Neural crest cell (in vitro differentiated cells): ENCODE measurements at places on chromosomes 5 and 9.

DNA sequence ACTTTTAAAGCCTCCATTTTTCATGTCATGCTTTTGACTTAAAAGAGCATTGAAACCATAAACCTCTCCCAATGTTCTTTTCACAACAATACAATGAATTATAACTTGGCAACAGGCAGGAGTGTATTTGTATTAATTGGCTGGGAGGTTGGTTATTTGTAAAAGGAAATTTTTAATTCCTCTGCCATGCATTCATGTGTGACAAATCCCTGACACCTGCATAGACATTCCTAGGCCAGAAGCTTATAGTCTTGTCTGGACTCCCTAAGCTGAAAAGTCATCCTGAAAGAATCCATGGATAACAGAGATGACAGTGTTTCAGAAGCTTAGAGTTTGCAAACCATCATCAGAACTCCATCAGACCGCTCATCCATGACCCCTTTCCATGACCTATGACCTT is 76.3 kb upstream of the PTGER4 start:
- no peak for DNase-seq

DNA sequence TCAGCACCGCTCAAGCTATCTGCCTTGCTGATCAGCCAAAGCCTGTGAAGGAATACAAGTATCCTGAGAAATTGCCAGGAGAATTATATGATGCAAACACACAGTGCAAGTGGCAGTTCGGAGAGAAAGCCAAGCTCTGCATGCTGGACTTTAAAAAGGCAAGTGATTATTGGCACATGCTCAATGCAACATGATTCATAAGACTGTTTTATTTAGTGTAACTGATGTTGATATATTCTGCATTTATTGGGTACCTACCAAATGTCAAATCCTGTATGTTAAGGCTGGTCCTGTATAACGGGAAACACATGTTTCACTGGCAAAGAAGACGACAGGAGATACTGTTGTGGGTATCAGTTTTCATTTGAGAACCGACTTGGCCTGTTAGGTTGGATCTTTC is 69.0 kb downstream of the ADAMTS16 start:
- DNase-seq: no peak

DNA sequence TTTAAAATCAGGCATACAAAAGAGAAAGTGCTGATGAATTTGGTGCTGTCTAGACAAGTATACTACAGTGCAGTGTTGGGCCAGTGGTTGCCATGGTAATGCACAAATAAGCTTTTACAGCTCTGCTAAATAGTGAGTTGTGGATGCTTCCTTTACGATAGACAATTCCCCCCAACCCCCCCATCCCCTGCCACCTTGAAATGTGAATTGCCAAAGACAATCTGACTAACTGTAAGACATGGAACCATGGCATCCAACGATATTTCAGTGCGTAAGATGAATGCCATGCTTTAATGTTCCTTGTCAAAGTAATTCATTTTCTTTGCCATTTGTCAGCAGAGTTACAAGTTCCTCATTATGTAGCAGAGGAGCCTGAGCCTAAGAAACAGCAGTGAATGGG is 91.5 kb upstream of the NREP start:
- no peak for DNase-seq

GRCh38 chr5:54093081-54093492 is 217.3 kb downstream of the ARL15 start:
- no peak for DNase-seq

DNA sequence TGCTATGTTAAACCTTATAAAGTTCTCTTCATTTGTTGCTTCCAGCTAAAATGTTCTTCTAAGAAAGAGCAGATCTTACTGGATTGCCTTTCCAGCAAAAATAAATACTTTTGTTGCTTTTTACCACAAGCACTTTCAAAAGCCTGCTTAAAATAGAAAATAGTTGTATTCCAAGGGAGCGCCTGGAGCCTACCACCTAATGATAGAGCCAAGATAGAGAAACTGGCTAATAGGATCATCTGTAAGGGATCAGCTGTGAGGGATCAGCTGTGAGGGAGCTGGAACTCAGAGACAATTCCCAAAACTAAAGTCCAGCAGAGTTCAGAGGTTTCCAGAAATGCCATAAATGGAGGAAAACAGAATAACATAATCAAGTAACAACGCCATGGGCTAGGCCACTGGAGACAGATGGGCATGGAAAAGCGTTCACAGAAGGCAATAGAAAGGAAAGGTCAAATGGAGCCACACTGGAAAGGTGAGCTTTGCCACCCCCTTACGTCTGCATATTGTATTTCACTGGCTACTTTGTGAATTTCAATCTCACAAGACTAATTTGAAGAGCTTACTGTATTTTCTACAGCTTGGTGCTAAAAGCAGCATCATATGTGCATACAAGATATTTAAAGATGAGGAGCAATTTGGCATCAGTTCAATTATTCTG is 140.6 kb upstream of the TLE4 start:
- DNase-seq: no peak

DNA sequence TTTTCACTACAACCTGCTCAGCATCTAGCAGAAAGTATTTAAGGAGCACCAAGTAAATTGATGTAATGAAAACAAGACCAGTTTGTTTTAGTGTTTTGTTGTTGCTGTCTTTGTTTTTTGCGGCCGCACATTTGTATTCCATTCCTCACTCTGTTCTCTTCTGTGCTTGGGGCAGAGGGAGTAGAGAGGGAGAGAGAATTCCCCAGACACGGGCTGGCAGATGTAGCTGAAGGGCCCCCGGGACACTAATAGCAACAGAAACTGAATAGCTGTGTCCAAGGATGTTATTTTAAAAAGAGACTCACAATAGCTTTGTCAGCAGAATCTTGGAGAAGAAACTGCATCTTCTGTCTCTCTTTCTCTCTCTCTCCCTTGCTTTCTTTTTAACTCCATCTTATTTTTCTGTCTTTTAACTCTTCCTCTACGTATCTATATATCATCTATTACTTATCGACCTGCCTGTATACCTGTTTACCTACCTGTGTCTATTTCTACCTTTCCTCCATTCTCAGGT is 145.3 kb downstream of the PAPPA start:
- DNase-seq: no peak

DNA sequence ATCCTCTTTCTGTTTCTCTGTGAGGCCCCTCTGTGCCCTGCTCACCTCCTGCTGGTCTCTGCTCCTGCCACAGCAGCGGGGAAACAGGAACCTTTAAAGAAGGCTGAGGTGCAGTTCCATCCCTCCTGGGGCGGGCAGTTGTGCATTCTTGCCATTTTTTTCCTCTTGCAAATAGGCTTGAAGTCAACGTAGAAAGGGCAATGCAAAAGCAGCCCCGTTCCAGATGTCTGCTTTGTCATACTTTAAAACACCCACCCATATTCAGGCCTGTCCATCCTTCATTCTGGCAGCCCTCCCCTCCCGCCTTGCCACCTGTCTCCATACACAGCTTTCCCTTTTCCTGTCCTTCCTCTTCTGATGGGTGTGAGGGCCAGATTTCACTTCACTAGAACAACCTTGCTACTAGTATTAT is 65.4 kb upstream of the KLF9 start:
- no peak for DNase-seq

DNA sequence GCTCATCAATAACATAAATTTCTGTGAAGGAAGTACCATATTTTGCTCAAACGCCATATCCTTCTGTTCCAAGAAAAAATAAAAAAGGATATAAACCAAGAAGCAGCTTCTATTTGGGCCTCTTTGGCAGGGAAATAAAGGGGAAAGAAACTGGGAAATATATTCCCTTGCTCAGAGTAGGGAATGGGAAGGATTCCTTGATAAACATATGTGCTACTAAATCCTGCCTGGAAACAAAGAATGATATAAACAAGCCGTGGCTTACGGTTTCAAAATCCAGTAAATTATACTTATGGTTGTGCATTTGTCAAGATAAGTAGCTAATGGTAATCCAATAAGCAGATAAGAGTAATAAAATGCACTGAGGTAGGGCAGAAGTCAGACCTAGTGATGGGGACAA is 481.6 kb downstream of the NTRK2 start:
- DNase-seq: no peak

GRCh38 chr5:171425596-171426244 is 6.3 kb downstream of the FGF18 start:
- DNase-seq: no peak

- DNase-seq: no peak
Measured at GRCh38 chr5:79666758-79667157, 22.9 kb upstream of the CMYA5 start.

GRCh38 chr9:125613141-125613540 is 93.9 kb downstream of the MAPKAP1 start:
- DNase-seq: no peak

GRCh38 chr5:2886531-2886930 is 135.1 kb upstream of the IRX2 start:
- no peak for DNase-seq

GRCh38 chr5:145433077-145433476 is 402.1 kb downstream of the PRELID2 start:
- no peak for DNase-seq

DNA sequence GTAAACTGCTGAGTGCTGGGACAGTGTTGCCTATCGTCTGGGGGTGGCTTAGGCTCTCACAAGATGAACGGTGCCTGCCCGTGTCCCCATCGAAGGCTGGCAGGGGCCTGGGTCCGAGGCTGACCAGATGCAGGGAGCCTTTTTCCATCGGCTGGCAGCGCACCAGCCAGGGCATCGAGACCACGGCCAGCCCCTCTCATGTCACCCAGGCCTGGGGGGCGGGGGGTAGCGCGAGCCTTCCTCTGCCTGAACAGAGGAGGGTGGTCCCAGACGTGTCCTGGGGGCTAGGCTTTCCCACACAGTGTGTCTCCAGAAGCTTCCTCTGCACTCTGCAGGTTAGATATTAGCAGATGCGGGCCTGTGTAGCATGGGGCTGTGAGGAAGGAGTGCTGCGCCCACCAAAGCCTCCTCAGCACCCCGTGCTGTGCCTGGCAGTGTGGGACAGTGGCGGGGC is 17.3 kb downstream of the FGD3 start:
- no peak for DNase-seq

DNA sequence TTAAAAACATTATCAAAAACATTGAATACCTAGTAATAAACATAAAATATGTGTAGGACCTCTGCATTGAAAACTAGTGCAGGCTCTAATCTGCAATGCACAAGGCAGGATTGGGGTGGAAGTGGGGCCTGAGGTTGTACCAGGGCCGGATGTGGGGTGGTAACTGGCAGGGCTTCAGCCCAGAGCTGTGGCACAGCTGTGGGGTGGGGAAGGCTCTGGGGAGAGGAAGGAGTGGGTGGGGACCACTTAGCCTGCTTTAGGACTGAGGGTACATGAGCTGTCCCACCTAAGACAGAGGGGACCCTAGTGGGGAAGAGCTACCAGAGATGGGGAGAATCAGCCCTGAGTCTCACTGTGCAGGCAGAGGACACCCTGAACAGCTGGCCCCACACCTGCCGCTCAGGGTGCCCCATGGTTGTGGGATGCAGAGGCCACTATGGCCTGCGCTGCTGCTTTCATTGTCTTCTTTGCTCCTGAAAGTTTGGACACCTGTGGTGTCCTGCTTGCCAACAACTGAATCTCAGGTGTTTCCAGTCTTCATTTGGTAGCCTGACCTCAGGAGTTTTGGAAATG is 311.4 kb downstream of the TLE4 start:
- DNase-seq: no peak

DNA sequence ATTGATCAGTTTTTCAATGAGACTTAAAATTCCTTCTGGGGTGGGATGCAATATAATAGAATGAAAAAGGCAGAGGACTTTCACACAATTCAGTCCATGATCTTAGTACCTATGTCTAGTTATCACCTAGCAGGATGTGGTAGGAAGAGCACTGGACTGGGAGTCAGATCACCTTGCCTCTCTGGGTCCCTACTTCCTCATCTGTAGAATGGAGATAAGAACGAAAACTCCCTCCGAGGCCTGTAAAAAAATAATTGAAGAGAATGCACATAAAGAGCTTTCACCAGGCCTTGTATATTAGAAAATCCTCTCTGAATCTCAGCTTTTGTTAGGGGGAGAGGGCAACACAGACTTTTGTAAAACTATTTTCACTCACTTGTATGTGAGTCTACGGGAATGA is 681 bp upstream of the TMEFF1 start:
- no peak for DNase-seq

- no peak for DNase-seq
Measured at GRCh38 chr9:126519660-126520420, 93.9 kb upstream of the LMX1B start.

DNA sequence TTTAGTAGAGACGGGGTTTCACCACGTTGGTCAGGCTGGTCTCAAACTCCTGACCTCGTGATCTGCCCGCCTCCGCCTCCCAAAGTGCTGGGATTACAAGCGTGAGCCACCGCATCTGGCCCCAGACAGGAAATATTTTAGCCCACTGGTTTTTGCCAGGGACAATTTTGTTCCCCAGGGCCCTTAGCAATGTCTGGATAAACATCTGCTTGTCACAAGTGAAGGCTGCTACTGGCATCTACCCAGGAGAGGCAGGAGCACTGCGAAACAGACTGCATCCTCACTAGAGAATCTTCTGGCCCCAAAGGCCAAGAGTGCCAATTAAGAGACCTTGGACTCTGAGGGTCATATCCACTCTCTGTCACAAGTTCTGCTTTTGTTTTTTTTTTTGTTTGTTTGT is 2.4 kb upstream of the TPRN start:
- DNase-seq: no peak

- peak; percentile 40 for DNase-seq
Measured at GRCh38 chr9:118170032-118170955, 466.1 kb downstream of the TLR4 start.

DNA sequence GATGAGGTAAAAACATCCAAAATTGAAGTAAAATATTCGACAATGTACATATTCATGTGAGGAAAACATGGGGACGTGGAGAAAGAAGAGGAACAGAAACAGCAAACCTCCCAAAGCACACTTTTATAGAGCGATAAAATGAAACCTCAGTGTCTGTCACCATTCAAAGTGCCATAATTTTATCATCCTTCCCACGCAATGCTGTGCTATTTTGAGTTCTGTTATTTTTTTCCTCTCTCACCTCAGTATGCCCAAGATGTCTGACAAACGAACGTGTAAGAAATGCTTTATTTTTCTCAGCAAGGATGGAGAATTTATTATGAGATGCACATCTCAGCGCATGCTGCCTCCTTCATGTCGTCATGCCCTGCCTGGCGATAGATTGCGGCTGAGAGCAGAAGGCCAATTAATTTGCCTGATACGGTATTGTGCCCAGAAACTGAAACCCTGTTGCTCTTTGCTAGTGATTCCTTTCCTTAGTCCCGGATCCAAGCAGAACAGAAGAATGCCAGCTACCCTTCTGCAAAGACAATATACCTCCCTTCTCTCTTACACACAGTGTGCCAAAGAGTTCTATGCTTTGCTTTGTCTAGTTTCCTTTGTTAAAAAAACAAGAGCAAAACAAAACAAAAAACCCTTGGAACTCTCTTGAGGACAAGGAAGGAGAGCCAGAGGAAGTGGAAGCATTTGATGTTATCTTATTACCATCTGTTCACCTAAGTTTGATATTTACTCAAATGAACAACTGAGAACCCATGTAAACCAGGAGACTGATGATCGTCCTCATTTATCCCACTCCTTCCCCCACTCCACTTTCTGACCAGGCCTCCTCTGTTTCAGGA is 192.4 kb downstream of the SEMA6A start:
- no peak for DNase-seq

DNA sequence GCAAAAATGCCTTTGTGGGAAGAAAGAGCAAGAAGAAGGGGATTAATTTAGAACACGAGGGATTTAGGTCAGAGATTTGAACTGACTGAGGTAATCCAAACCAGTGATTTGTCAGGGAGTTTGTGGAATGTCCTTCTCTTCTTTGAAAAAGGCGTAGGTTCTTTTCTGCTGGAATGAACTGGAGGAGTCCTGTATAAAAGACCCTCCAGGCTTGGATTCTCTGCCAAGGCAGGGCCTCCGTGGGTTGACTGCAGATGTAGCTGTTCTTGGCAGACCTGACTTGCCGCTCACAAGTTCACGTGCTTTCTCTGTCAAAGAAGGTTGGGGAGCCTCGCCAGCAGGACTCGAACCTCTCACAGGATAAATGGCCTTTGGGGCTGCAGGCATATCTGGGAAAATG is 62.8 kb upstream of the STC2 start:
- DNase-seq: no peak
